Gastroesophageal sphincter (tissue), 4 donors: ENCODE measurements at places on chromosomes 11 and 22.

GRCh38 chr22:40348025-40348658, 1.8 kb downstream of the ADSL start:
- ATAC-seq = no peak

DNA sequence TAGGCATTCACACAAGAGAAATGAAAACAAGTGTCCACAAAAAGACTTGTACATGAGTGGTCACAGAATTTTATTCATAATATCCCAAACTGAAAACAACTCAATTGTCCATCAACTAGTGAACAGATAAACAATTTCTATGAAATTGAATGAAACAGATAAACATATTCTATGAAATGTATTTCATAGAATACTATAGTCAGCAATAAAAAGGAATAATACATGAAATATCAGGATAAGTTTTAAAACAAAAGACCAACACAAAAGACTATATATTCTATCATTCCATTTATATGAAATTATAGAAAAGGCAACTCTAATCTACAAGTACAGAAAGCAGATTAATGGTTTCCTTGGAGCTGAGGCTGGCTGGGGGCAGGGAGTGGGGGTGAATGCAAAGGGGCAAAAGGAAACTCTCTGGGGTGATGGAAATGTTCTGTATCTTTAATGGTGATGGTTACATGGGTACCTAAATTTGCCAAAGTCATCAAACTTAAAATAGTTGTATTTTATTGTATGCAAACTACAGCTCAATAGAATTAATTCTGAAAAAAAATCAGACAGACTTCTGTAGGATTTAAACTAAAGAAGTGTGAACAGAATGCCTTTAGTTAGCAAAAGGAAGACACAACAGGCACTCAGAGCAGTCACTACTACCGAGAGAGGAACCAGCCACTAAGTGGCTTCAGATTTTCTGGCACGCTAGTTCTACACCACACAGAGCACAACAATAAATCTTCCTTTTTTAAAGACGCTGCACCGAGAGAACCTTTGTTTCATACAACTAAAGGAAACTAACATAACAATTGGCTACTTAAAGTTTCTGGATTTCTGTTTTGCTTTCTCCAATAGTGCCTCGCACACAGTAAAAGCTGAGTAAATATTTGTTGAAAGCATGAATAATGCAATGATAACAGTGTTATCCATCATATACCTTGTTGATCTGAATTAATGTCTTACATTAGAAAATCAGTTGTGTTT, 15.4 kb downstream of the CCDC34 start:
- no peak for ATAC-seq

DNA sequence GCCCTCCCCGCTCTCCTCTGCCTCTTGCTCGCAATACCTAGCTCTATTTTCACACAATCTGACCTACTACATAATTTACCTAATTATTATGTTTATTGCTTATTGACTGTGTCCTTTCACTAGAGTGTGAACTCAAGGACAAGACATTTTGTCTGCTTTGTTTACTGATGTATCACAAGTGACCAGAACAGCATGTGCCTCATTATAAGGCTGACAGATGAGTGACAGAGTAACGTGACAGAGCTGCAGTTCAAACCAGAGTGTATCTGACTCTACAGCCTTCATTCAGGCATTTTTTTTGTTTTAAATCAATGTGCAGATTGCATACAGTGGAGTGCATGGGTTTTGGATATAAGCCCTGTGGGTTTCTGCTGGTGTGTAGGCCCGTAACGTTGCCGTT, 82.0 kb upstream of the RAB1B start:
- no peak for ATAC-seq

- no peak for ATAC-seq
Measured at GRCh38 chr11:60493454-60493853, 876 bp downstream of the MS4A12 start.

GRCh38 chr22:45224988-45225731, 15.5 kb downstream of the KIAA0930 start:
- no peak for ATAC-seq

- peak; percentile 65 for ATAC-seq
Measured at GRCh38 chr11:111766834-111767142, 599 bp upstream of the PPP2R1B start.

DNA sequence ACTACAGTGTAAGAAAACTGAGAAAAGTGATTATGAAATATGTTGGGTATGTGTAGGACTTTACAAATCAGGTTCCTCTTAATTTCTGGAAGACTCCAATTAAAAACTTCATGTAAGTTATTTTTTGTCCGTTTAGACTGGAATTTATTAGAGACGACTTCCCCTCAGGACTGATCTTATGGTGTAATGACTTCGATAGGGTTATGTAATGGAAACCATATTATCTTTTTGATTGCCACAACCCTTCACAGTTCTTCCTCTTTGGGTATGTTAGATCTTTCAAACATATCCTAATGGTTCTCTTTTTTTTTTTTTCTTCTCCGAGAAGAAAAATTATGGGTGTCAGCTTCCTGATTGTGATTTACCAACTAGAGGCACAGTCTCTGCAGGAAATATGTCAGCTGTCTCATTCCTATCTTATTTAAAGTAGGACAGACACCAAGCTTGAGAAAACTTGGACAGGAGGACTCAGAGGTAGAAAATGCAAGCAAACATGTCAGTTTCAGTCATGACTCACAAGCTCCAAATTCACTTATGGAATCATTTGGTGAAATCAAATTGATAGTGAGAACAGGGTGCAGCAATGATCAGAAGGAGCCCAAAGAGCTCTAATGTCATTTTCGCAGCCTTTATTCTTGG, 11.1 kb upstream of the LDLRAD3 start:
- ATAC-seq = no peak

DNA sequence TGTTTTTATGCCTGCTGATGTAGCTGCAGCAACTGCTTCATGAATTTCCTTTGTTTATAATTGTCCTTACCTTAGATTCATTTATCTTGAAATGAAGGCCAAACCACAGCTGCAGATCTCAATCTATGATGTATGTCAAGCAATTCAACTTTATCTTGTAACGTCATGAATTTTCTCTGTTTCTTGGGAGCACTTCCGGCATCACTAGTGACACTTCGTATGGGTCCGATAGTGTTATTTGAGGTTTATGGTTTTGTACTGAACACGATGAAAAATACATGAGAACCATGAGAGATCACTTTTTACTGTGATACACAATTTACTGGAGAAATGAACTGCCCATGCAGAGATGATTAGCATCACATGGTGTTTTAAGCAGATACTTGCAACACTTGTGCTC, 98.5 kb downstream of the CSTPP1 start:
- no peak for ATAC-seq

GRCh38 chr11:123628936-123629683, 25.3 kb downstream of the SCN3B start:
- ATAC-seq = peak; percentile 55

- ATAC-seq = no peak
Measured at GRCh38 chr22:36464715-36465231, 16.7 kb downstream of the TXN2 start.

- peak; percentile 4 for ATAC-seq
Measured at GRCh38 chr11:69791276-69792180, 16.4 kb upstream of the FGF4 start.

- ATAC-seq = peak; percentile 21
Measured at GRCh38 chr22:26429458-26430286, 612 bp downstream of the ASPHD2 start.

DNA sequence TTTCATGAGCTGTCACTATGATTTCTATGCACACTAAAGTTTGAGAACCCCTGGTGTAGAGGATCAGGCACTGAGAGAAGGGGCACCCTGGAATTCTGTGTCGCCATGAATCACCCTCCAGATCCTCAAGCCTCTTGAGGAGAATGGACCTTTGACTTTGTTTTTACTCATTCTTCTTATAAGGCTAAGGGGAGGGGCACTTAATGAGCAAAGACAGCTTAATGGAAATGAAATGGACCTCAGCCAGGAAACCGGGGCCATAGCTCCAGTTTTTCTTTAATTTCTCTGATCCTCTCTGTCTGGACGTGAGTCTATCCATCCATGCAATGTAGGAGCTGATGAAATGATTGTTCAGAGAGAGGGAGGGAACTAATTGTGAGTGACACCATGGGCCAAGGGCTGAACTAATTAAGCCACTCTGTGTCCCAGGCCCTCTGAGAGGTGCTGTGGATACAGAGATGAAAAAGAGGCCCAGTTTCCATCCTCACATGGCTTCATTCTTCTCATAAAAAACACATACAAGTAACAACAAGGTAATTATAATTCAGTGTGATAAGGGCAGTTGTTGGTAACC, 32.8 kb downstream of the OR2AT4 start:
- ATAC-seq = no peak

DNA sequence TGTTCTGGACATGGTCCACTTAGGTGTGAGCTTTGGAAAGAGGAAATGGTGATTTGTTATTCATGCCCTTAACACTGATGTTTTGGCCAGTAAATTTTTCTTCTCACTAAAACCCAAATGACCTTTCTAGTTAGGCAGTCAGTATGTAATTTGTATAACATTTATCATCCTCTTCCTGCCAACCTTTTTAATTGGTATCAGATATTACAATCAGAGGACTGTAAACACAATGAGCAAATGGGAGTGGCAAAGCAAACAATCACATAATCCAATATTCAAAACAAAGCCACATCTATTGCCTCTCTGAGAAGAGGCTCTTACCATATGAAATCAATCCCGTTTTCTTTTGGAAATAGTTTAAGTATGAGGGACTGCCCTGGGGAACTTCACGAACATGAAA, 49.1 kb downstream of the BBOX1 start:
- ATAC-seq = no peak
